ENCODE measurements at places on chromosomes 4 and X. TPM values are rescaled to one million over a fixed set of nuclear protein-coding genes. Genes with fewer than 3 reads are reported as not detected.

The CT45A5 gene
- total RNA-seq = not detected

The PDLIM3 gene
- 12.3 TPM for total RNA-seq

The PAGE2 gene
- not detected for total RNA-seq

The ASIC5 gene
- total RNA-seq = not detected

The TMSB4X gene
- total RNA-seq = 2,203 TPM

The EREG gene
- under 0.01 TPM for total RNA-seq

The SHOX gene
- 0.25 TPM for total RNA-seq

The MYOZ2 gene
- under 0.01 TPM for total RNA-seq

The PKD2 gene
- total RNA-seq = 35.4 TPM

The RASSF6 gene
- total RNA-seq = under 0.01 TPM

The IQCM gene
- not detected for total RNA-seq

The IL21 gene
- not detected for total RNA-seq

The FAM149A gene
- total RNA-seq = 30.5 TPM

The SPANXN4 gene
- total RNA-seq = not detected

The H2BW1 gene
- total RNA-seq = not detected

The TMEM31 gene
- total RNA-seq = not detected

The FAM9A gene
- not detected for total RNA-seq

The TMEM156 gene
- 0.74 TPM for total RNA-seq

The KLF8 gene
- total RNA-seq = 19.4 TPM

The IL2RG gene
- 0.25 TPM for total RNA-seq

The LANCL3 gene
- 1.5 TPM for total RNA-seq

The DUX4 gene
- total RNA-seq = not detected

The RAI2 gene
- total RNA-seq = 3.4 TPM

The TAF7L gene
- total RNA-seq = under 0.01 TPM

The LRCH2 gene
- 40.8 TPM for total RNA-seq

The CXorf58 gene
- 0.25 TPM for total RNA-seq

The SRPK3 gene
- 0.25 TPM for total RNA-seq

The PRDM5 gene
- total RNA-seq = 11.8 TPM

The HS6ST2 gene
- 6.6 TPM for total RNA-seq

The FATE1 gene
- not detected for total RNA-seq

The AREG gene
- 0.25 TPM for total RNA-seq

The CSN3 gene
- total RNA-seq = not detected

The SLAIN2 gene
- 103 TPM for total RNA-seq
